ENCODE measurements at places on chromosomes 1 and 21. TPM values are rescaled to one million over a fixed set of nuclear protein-coding genes. Genes with fewer than 3 reads are reported as not detected.

DNA sequence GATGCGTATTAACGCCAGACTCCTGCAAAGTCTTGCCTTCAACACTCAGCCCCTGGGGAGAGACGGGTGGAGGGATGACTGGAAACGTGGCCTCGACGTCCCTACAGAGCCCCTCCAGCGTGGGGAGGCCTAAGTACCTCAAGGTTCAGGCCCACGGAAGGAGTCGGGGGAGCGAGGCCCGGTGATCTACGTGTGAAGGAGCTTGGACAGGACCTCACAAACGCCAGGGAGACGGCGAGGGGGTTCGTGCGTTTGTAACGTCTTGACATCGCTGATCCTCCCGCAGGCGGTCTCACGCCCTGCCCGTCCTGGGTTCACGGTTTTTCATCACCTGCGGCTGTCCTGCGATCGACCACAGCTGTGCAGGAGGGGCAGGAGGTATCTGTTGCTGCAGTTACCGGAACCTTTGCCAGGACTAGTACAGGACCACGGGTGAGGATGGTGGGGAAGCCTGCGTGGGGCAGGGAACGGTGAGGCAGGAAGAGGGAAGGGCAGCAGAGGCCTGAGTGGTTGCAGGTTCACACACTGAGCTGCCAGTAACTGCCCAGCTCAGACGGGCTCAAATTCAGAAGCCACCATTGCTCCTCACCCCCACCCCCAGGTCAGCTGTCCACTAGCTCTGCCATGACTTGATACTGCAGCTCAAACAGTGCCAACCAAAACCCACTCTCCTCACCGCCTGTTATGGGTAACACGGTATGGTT, 889 bp upstream of the CCNL2 start:
- no peaks in the 10 kb centered on the region for H3K27me3 ChIP-seq
- no peak for DNase-seq
- H3K27ac ChIP-seq = peak overlapping the region; percentile 88
- H3K4me1 ChIP-seq = peaks cover 73% of the 10 kb centered on the region
- H3K36me3 ChIP-seq = no peaks in the 10 kb centered on the region

Gene CD48
- 1.1 TPM for total RNA-seq

- H3K27ac ChIP-seq = no peak overlapping the region
- no peaks in the 10 kb centered on the region for H3K4me1 ChIP-seq
- no peak overlapping the region for H3K4me3 ChIP-seq
- H3K27me3 ChIP-seq = no peaks in the 10 kb centered on the region
These were observed 15.4 kb downstream of the KAZN start for GRCh38 chr1:14613926-14614325.

- H3K36me3 ChIP-seq = no peaks in the 10 kb centered on the region
- no peaks in the 10 kb centered on the region for H3K27me3 ChIP-seq
- no peak overlapping the region for H3K4me3 ChIP-seq
- DNase-seq = no peak
- H3K27ac ChIP-seq = no peak overlapping the region
These were observed 10.1 kb upstream of the ST6GALNAC5 start for GRCh38 chr1:76857138-76857537.

- H3K27me3 ChIP-seq = peaks cover 36% of the 10 kb centered on the region
- peak overlapping the region; percentile 34 for H3K4me3 ChIP-seq
- H3K27ac ChIP-seq = no peak overlapping the region
- DNase-seq = no peak
- no peaks in the 10 kb centered on the region for H3K36me3 ChIP-seq
- H3K4me1 ChIP-seq = peaks cover 7% of the 10 kb centered on the region
These were observed 637.3 kb downstream of the MATN1 start for GRCh38 chr1:30085811-30086770.

DNA sequence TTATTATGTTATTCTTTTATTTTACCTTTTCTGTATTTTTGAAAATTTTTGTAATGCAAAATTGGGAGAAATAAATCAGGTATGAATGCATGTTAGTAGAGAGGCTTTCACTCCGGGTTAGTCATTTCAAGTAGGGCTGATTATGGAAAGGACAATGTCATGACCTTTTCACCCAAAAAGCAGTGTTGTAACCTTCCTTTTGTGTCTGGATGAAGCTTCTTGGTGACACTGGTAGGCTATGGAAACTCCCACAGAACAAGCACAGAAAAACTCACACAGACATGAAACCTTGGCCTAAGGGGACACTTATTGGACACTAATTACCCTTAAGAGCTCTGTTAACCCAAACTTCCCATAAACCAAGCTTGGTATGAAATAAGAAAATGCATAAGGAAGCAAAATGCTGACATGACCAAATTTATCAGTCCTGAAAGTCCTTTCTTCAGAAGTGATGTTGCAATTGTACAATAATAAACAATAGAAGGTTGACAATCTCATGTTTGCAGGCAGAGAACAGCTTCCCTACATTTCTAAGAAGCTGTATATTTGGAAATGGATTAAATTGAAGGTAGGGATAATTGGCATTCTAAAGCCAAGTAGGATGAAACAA, 70.0 kb upstream of the KCNJ15 start:
- no peaks in the 10 kb centered on the region for H3K36me3 ChIP-seq
- H3K27ac ChIP-seq = no peak overlapping the region
- H3K27me3 ChIP-seq = no peaks in the 10 kb centered on the region
- H3K4me1 ChIP-seq = peaks cover under 1% of the 10 kb centered on the region

DNA sequence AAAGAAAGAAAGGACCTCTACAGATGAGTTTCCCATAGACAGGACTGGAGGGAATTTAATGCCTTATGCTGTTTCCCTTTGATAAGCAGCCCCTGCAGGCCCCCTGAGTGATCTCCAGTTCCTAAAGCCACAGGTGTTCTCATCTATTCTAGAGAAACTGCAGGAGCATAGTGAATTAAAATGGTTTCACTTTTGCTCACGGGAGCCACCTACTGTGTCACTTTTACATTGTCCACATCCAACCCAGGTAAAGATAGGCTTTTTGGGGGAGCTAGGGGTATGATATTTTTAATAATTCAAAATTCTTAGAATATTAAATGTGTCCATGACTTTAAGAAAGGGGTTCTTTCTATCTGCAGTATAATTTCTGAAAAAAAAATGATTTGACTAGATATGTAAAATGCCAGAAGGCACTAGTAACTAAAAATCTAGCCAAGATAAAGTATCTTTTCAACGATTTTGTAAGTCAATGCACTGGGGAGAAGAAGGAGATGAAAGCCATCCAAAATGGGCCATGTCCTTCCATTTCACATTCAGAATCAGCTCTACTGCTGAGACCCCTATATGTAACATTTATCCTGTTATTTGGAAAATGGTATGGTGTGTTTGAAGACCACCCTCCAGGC, 267.3 kb upstream of the DUSP10 start:
- no peaks in the 10 kb centered on the region for H3K4me1 ChIP-seq
- H3K27me3 ChIP-seq = no peaks in the 10 kb centered on the region
- no peaks in the 10 kb centered on the region for H3K36me3 ChIP-seq
- H3K4me3 ChIP-seq = no peak overlapping the region
